Neuronal stem cell (in vitro differentiated cells): ENCODE measurements at places on chromosomes 4 and X.

DNA sequence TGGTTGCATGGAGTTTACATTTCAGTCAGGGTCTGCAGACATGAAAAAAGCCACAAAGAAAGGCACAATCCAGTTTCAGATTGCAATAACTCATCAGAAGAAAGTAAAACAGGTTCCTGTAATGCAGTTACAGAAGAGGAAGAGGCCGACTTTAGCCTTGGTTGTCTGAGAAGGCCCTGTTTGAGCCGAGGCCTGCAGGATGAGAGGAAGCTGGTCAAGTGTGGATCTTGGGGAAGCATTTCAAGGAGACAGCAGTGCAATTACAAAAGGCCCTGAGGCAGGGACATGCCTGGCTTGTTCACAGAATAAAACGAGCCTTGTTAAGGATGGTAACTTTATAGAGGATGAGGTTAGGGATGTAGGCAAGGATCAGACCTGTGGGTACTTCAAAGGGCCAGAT is 62.4 kb downstream of the AFF2 start:
- DNase-seq: no peak
- no peaks in the 10 kb centered on the region for H3K36me3 ChIP-seq
- H3K27me3 ChIP-seq: no peaks in the 10 kb centered on the region

DNA sequence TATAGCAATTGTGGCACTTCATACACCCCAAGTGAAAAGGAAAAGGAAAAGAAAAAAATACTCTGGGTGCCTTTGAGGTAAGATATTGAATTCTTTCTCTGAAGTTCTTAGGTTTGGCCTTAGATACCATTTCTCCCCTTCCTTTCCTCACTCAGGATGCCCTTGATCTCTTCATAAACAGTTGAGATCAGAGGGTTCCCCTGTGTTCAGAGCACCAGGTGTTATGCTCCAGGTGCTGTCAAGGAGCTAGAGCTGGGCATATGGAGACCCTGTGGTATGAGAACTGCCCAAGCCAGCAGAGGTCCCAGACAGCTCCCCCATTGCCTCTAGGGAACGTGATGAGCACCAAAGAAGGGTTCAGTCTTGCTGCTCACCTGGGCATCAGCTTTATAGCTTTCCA is 17.1 kb upstream of the CD40LG start:
- H3K27ac ChIP-seq: no peak overlapping the region
- H3K36me3 ChIP-seq: no peaks in the 10 kb centered on the region
- peaks cover 5% of the 10 kb centered on the region for H3K4me1 ChIP-seq
- no peak for DNase-seq
- no peaks in the 10 kb centered on the region for H3K27me3 ChIP-seq

GRCh38 chrX:41209853-41210252 is 124.1 kb upstream of the DDX3X start:
- DNase-seq: no peak
- no peak overlapping the region for H3K27ac ChIP-seq
- no peaks in the 10 kb centered on the region for H3K4me1 ChIP-seq
- H3K4me3 ChIP-seq: no peak overlapping the region
- no peaks in the 10 kb centered on the region for H3K27me3 ChIP-seq
- peaks cover 3% of the 10 kb centered on the region for H3K36me3 ChIP-seq

DNA sequence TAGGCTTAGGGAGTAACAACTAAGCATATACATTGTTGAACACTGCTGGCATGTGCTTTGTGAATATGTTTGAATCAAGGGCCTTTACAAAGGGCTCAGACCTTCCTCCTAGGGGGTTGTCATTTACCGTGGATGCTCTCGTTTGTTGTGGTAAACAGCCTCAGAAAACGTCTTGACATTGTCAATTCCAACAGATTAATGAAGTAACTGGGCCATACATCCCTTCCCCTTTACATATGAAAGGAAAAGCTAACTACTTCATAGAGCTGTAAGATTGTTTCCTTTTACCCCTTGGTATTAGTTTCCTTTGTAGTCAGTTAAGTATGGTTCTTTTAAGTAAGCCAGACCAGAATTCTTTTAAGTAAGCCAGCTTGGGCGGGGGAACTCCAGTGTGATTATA is 42.9 kb downstream of the FAT4 start:
- H3K4me1 ChIP-seq: peaks cover 3% of the 10 kb centered on the region
- H3K4me3 ChIP-seq: no peak overlapping the region
- no peaks in the 10 kb centered on the region for H3K36me3 ChIP-seq
- no peak overlapping the region for H3K27ac ChIP-seq
